Colonic mucosa (tissue), 4 donors: ENCODE measurements at places on chromosomes 1 and 21. TPM values are rescaled to one million over a fixed set of nuclear protein-coding genes. Genes with fewer than 3 reads are reported as not detected.

- DNase-seq, result no peak
These were observed 59.1 kb downstream of the CAPN2 start for GRCh38 chr1:223771469-223771813.

The PLA2G5 gene
- 1.8 TPM for total RNA-seq

DNA sequence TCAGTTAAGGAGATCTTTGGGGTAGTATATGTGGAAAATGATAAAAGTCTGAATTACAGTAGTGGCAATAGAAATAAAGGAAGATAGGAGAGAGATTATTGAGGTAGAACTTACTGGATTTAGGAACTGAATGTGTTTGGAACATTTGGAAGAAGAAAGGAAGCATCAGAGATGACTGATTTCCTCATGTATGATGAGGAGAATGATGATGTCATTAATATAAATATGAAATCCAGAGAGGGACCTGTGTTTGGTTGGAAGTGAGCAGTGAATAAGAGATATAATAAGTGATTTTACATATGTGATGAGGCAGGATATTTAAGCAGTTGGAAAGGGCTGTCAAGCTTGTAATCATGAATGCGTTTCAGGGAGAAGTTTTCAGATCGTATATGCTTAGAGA, 86.3 kb downstream of the SYT14 start:
- no peak for DNase-seq

The ACKR1 gene
- 11.6 TPM for total RNA-seq

DNA sequence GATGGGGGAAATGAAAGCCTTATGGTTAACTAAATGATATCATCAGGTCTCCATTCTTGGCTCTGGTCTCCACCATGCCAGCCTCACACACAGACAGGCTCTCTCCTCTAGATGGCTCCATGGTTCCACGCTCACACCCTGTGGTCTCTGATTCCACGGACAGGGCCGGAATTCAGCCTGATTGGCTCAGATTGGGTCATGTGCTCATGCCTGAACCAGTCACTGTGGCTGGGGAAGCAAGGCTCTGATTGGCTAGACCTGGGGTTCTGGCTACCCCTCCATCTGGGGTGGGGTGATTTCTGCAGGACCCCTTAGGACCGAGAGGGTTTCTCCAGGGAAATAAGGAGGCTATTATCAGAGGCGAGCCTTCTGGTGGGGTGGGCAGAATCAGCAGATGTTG, 277.0 kb downstream of the PTPRU start:
- no peak for DNase-seq

- no peak for DNase-seq
These were observed 34.4 kb downstream of the CAPZB start for GRCh38 chr1:19450811-19451515.

The SPRR5 gene
- not detected for total RNA-seq

- DNase-seq, result no peak
These were observed 92.5 kb downstream of the CDC42BPA start for GRCh38 chr1:227225715-227226346.

GRCh38 chr1:21761052-21761451, 21.9 kb downstream of the USP48 start:
- DNase-seq, result no peak

DNA sequence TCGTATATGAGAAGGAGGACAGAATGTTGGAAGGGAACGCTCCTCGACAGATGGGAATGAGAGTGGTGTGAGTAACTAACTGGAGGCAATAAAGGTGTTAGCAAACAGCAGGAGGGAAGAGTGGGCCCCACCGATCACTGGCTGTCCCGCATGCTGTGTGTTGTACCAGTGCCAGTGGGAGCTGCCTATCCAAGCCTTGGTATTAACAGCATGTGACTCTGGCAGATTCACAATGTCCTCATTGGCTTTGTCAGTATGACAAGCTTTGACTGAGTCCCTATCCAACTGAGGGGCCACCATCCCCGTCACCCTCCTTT, 188.3 kb downstream of the NRIP1 start:
- DNase-seq, result peak; percentile 25

The RO60 gene
- 55.9 TPM for total RNA-seq

DNA sequence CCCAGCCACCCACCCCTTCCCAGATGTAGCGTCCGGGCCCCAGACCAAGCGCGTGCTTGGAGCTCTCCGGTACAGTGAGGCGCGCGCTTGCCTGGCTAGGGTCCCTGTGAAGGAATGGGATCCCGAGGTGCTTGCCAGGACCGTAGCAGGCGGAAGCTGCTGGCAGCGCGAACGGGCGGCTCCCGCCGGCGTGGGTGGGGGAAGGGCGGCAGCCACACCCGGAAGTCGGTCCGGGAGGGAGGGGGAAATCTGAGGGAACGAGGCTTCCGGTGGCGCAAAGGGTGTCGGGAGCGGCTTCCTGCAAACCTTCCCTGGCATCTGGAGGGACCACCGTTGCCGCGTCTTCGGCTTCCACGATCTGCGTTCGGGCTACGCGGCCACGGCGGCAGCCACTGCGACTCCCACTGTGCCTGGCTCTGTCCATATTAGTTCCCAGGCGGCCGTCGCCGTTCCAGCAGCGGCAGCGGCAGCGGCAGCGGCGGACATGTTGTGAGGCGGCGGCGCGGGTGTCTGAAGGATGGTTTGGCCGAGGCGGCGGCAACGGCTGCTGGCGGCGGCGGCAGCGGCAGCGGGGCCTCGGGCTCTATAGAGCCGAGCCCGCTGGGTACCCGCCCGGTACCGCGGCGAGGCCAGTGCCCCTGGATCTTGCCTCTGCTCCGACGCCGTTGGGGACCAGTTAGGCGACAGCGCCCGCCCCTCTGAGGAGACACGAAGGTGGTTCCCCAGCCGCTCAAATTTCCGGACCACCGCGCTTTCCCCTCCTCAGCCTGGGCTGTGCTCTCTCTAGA, at the start of gene DR1:
Gene DR1 (plus strand): TSS at position 275 of the 788 bp plus-strand sequence. CDS start 739 bp downstream, outside the sequence.
- DNase-seq, result peak; percentile 96

- DNase-seq, result no peak
These were observed 2.1 kb upstream of the MACO1 start for GRCh38 chr1:25428475-25429166.

The FAM177B gene
- total RNA-seq, result 8.5 TPM

DNA sequence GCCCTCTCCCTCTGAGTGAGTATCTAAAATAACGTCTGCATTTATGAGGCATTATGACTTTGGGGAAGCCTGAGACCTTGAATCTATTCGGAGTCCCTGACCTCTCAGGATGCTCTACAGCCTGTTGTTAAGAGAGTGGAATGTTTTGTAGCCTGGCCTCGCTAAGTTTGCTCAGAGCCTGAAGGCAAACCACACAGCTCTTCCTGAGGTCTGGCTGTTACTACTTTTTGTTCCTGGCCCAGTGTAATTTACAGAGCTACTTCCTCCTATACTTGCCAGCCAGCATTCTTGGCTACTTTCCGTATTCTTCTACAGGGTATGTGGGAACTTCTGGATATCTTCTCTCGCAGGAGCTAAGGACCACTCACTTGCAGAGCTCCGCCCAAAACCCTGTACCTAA, 3.6 kb upstream of the ZMYM4 start:
- DNase-seq, result peak; percentile 35

- peak; percentile 84 for DNase-seq
These were observed 58.1 kb downstream of the SSBP3 start for GRCh38 chr1:54347955-54348699.

- DNase-seq, result no peak
These were observed 458.3 kb downstream of the LMO4 start for GRCh38 chr1:87786861-87787545.

DNA sequence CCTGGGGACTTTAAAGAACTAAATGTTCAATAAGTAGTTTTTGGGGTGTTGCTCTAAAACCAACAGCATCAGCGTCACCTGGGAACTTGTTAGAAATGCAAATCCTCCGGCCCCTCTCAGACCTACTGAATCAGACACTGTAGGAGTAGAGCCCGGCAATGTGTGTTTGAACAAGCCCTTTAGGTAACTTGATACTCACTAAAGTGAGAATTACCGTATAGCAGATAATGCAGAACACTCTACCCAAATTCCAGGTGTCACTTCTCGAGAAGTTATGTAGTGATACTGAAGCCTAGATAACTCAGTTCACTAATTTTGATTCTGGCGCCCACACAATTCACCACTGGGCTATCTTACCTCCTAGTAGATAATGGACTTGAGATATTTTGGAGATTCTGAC, 3.7 kb upstream of the DPT start:
- no peak for DNase-seq

The GRIK1 gene
- total RNA-seq, result not detected

DNA sequence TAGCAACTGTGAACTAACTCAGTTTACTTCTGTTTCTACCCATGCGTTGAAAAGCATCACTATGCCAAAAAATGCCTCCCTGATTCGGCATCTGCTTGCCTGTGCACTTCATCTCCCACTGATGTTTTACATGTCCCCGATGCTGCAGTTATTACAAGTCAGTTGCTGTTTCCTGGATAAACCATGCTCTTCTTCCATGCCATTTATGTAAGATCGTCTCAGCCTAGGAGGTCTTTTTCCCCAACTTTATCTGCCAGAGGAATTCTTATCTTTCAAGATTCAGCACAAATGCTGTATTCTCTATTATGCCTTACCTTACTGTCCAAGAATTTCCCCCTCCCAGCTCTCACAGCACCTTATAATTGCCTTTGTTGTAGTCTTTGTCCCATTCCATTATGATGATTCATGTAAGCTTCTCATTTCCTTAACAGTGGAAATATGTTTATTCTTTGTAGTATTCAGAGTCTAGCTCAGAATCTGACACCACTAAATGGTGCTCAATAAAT, 30.0 kb downstream of the PRKACB start:
- no peak for DNase-seq

The C1orf56 gene
- 2.6 TPM for total RNA-seq

GRCh38 chr21:41371685-41372030, 9.8 kb downstream of the MX2 start:
- DNase-seq, result no peak

GRCh38 chr1:50620680-50621329, 197.6 kb upstream of the DMRTA2 start:
- DNase-seq, result peak; percentile 40

DNA sequence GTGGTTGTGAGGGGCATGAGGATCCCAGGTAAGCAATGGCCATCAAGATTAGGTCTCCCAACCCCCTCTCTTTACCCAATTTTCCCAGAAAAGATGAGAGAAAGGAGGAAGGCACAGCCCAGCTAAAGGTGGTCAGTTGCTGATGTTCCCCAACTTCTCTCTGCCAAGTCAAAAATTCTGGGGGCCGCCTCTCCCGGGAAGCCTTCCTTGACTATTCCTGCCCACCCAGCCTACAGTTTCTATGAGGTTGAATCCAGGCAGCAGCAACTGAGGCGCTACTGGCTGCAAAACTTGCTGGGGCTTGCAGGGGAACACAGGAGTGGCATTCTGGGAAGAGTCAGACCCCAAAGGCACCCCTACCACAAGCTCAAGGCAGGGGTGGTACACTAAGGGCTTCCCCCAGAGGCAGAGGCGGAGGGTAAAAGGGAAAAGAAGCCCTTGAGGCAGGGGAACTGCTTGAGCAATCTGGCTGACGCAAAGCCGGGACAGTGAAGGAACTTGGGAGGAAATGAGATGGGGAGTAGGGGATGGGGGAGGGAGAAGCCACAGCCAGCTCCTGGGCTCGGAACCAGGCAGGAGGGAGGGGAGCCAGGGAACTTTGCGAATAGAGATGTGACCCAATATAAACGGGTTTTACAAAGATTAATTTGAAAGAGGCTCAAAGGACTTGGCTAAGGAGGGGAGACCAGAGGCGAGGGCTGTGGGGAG, 31.2 kb downstream of the SDC3 start:
- peak; percentile 58 for DNase-seq

The KIRREL1 gene
- total RNA-seq, result 5.8 TPM

DNA sequence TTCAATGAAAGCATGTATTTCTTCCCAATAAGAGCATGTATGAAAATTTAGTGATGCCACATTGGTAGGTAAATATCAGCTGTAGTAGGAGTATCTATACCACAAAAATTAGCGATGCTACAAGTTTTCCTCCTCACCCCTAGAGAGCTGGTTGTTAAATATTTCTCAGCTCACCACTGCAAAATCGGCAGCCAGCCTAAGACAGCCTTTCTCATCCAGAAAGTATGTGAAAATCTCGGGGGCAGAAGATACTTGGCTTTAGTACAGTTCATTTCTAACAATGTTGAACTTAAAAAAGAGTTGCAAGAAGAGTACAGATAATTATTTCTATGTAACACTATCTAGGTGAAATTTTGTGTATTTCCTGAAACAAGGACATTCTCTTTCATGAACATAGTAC, 235.4 kb downstream of the TPR start:
- DNase-seq, result no peak

The SMIM34 gene
- total RNA-seq, result not detected

GRCh38 chr1:4771267-4771666, 116.9 kb downstream of the AJAP1 start:
- DNase-seq, result no peak

- DNase-seq, result no peak
These were observed 32.3 kb downstream of the RAB3GAP2 start for GRCh38 chr1:220239966-220240365.

DNA sequence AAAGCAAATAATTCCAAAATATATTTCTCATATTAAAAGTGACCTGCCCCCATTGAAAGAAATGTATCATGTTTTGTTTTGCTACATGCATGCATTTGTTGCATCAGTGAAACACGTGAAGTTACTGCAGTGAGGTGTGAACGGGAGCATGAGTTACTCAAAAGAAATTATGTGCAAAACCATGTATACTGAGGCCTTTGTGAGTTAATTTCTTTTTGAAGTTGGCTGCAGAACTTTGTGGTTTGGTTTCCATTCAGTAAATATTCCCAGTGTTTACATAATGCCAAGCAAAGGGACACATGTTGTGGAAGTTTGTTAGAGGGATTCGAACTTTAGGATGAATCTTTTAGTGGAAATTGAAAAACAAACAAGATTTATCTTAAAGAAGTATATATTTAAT, 619.4 kb upstream of the ADAMTS5 start:
- DNase-seq, result no peak

DNA sequence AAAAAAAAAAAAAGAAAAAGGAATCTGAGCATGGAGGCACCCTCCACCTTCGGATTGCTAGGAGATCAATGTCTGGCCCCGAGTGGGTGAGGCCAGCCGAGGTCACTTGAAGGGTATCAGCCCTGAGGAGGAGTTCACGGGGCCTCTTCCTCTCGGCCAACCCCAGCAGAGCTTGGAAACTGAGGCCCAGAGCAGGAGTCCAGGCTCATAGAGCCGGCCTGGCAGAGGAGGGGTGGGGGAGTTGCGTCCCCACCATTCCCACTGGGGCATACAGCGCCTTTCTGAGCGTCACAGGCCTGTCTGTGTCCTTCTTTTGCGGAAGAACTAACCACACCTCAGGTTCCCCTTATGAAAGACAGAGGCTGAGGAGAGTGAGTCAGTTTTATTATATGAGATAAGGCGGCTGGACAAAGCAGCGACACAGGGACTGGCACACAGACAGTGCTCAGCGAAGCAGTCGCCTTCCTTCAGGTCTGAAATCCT, 17.1 kb upstream of the EPHA2 start:
- peak; percentile 73 for DNase-seq

The CLCA1 gene
- 1,116 TPM for total RNA-seq

The GOLT1A gene
- 13.6 TPM for total RNA-seq

- DNase-seq, result no peak
These were observed 1.2 kb upstream of the CAP1 start for GRCh38 chr1:40039245-40039756.

GRCh38 chr1:198648592-198648991, 9.8 kb downstream of the PTPRC start:
- no peak for DNase-seq

The GUCA2B gene
- 44.5 TPM for total RNA-seq
